ENCODE measurements at places on chromosomes 12 and 14.

DNA sequence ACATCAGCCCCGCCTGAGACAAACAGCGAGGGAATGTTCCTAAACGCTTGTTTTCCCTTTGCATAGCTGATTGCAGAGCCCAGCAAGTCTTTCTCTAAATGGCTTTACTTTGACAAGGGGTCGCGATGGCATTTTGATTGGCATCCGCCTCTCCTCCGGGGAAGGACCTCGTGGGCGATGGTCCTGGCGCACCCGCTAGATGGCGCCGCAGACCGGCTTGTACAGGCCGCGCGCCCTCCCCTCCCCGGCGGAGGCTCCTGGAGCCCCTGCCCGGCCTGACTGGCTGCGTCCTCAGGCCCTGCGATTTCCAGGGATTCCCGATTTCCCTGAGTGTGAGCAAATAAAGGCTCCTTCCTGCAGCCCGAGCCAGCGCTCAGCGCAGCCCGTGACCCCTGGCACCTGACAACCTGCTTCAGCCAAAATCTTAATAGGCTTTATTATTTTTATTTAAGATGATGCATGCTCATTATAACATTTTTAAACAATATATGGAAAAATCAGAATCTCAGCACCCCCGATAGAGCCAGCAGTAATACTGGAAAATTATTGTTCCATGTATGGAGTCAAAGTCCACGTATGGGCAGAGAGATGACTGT lies 468.3 kb downstream of the AACS start:
- DNase-seq: peak; percentile 14

DNA sequence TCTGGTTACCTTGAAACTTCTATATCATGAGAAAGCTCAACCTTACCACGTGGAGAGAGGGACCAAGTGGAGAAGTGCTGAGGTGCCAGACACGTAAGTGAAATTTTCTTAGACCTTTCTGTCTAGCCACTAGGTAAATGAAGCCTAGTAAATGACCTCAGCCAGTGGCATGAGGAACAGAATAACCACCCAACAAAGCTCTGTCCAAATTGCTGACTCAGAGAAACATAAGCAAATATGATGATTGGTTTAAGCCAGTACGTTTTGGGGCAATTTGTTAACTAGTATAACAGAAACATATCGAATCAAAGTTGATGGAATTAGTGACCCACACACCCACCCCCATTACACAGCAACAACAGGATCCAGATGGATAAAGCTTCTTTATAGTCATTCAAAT lies 75.2 kb upstream of the MAX start:
- no peak for DNase-seq

DNA sequence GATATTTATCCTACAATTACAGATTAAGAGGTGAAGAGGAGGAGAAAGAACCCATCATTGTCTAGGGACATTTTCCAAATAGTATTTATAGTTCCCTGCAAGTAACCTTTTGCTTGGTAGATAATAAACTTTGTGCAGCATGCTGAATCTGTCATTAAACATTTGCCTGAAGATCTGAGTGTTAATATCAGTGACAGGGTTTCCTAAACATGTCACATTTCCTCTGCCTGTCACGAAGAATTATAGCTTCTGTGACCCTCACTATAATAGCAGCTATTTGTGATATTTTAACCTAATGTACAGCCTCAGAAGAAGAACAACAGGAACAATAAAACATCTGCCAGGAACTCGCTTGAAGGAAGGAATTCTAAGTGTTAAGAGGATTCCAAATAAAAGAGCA lies 350.3 kb downstream of the GXYLT1 start:
- no peak for DNase-seq

DNA sequence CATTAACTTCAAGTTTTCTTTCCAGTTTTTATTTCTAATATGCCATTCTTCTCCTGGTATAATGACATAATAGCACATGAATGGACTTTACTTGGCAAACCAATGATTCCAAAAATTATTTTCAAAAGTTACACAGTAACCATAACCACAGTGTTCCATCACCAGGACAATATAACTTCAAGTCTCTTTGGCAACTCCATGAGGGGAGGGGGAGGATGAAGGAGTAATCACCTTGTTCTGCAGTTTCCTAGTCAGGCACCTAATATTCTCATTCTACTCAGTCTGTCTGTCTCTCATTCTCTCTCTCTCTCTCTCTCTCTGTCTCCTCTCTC lies 66.6 kb downstream of the BTG1 start:
- no peak for DNase-seq

GRCh38 chr14:95958105-95958504 lies 81.1 kb upstream of the C14orf132 start:
- no peak for DNase-seq

GRCh38 chr12:40735551-40736230 lies 43.5 kb downstream of the CNTN1 start:
- DNase-seq: no peak

GRCh38 chr12:64181430-64182291 lies 40.4 kb downstream of the KICS2 start:
- DNase-seq: peak; percentile 30

DNA sequence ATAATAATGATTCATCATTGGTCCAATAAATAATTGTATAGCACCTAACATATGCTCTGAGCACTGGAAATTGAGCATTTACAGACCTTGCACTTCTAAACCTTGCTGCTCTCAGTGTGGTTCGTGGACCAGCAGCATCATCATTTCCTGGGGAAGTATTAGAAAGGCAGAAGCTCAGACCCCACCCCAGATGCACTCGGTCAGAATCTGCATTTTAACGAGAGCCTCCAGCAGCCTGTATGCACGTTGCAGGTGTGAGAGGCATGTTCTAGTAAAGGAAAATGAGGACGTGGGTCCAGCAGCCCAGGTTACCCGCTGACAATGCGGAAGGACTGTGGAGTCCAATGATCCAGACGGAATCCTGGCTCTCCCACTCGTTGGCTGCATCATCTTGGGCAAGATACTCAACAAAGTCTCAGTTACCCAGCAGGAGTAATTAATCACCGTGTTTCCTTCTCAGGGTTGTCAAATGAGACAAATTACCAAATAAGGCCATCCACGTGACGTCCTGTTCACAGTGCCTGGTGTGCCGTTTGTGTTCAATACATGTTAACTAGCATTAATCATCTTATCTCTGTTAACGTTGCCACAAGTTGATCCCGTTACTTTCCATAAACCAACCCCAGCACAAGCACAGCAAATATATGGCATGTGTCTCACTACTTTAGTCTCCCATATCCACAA lies 49.2 kb upstream of the CCND2 start:
- no peak for DNase-seq

GRCh38 chr14:90454041-90455000 lies 57.5 kb downstream of the CALM1 start:
- DNase-seq: no peak

DNA sequence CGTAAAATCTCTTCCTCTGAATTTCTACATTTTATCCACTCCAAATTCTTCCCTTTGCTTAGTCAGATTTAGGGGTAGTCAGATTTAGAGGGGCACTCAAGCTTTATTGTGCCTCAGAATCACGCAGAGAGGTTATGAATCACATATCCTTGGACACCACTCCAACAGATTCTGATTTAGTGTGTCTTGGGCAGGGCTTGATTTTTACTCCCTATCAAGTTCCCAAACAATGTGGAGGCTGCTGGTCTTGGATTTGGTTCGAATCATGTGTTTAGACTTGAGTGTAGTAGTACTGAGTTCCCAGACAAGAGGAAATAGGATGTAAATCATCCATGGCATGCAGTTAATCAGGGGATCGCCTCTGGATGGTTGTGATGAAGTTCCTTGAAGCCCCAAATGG lies 298.1 kb upstream of the CLEC14A start:
- no peak for DNase-seq

GRCh38 chr12:49557187-49557916 lies 10.6 kb downstream of the MCRS1 start:
- no peak for DNase-seq

All from NCI-H345 (cell line).